ENCODE measurements at places on chromosomes 3 and 15. TPM values are rescaled to one million over a fixed set of nuclear protein-coding genes. Genes with fewer than 3 reads are reported as not detected.

GRCh38 chr3:156207802-156208685, 87.7 kb downstream of the KCNAB1 start:
- no peak for DNase-seq

GRCh38 chr3:173876476-173876875, 478.9 kb downstream of the NLGN1 start:
- no peak for DNase-seq

The TCTA gene
- polyA plus RNA-seq: 36.7 TPM

The EPHA3 gene
- polyA plus RNA-seq: 3.2 TPM

GRCh38 chr15:93294066-93294465, 205.1 kb upstream of the RGMA start:
- no peak for DNase-seq

DNA sequence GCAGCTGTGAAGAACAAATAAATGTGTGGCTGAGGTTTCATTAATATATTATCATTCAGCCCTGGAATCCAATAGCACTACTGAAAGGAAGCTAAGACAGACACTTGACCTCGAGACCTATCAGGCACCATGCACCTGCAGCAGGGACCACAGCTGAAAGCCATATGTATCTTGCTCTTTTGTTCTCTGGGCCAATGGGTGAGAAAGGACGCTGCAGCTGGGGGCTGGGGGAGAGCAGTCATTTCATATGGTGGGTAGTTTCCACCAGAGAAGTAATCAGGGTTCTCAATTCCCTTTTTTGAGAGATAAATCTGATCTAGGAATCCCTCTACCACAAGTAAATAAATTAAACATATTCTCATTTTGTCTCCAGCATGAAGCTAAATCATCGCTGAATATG, 225.6 kb upstream of the STRIT1 start:
- DNase-seq: no peak

- no peak for DNase-seq
These were observed 263.8 kb downstream of the FEZF2 start for GRCh38 chr3:62109534-62109933.

The ALDH1A2 gene
- polyA plus RNA-seq: 353 TPM

GRCh38 chr15:95439922-95440376, 890.6 kb upstream of the NR2F2 start:
- DNase-seq: no peak

The DPPA2 gene
- 0.93 TPM for polyA plus RNA-seq

The DHX36 gene
- polyA plus RNA-seq: 74.7 TPM

The TGM4 gene
- 0.03 TPM for polyA plus RNA-seq

The MME gene
- 376 TPM for polyA plus RNA-seq

- DNase-seq: no peak
These were observed 215.1 kb downstream of the MYRIP start for GRCh38 chr3:40024526-40024925.

DNA sequence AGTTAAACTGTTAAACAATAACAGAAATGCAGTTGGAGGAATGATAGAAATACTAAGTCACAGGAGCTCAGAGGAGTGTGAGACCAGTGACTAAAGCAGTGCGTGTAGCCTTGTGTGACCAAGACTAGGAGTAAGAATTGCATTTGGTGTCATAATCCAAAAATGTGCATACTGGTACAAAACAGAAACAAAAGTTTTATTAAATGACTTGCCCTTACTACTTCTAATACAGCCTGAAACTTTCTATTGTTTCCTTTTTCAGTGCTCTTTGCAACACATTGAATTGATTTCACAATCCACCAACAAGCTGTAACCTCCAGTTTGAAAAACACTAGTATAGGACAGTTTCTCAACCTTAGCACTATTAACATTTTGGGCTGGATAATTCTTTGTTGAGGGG, 17.1 kb downstream of the SNX1 start:
- no peak for DNase-seq

The PGBD4 gene
- polyA plus RNA-seq: 2.2 TPM

The GAP43 gene
- polyA plus RNA-seq: 1.9 TPM

The SI gene
- polyA plus RNA-seq: not detected

- no peak for DNase-seq
These were observed 396.2 kb upstream of the CDIN1 start for GRCh38 chr15:36183201-36183600.

- no peak for DNase-seq
These were observed 156.2 kb upstream of the UMPS start for GRCh38 chr3:124574012-124574411.

DNA sequence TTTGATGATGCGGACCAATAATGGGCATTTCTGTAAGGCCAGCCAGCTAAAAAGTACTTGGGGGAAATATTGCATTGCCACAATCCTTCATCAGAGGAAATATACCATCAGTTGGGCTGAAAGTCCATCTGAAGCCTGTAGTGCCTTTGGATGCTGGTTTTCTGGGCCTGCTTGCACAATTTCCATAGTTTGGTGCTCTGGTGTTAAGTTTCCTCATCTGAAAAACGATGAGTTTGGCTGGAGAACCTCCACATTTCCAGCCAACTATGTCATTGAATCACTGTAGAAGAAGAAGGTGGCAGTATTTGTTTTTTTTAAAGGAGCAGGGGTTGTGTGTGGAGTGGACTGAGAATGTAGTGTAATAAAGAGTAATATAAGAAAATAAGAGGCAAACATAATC, 10.1 kb downstream of the CCNB2 start:
- DNase-seq: no peak

DNA sequence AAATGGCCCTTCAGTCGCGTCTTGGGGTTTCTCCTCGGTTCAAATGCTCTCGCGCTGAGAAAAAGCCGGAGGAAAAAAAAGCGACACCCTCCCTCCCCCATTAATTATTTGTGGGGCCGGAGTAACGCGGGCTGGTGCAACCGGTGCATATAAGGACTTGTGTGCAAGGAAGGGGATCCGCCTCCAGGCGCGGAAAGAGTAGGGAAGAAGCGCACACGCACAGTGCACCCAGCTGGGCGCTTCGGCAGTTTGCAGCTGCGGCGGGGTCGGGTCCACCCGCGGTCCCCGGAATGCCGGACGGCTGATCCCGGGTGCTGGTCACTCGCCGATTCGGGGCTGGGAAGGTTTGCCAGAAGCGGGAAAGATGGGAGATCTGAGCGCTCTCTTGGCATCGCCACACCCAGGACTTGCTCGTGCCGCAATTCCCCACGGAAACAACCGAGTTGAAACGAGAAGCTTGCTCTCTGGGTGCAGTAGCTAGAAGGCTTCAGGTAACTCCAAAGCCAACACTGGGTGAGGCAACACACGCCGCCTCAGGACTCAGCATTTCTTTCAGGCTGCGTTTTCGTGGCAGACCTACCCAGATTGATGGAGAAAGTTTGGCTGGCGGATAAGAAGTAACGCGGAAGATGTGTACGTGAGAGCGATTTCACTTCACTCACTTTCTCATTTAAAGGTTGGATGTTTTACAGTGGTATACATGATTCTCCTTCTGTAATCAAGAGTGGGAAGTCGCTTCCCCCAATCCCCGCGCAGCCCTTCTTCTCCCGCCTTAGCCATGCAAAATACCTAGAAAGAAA, 720 bp upstream of the TNIK start:
- no peak for DNase-seq

GRCh38 chr3:65924762-65925161, 114.0 kb downstream of the MAGI1 start:
- DNase-seq: no peak

The LDHAL6B gene
- polyA plus RNA-seq: 0.45 TPM

DNA sequence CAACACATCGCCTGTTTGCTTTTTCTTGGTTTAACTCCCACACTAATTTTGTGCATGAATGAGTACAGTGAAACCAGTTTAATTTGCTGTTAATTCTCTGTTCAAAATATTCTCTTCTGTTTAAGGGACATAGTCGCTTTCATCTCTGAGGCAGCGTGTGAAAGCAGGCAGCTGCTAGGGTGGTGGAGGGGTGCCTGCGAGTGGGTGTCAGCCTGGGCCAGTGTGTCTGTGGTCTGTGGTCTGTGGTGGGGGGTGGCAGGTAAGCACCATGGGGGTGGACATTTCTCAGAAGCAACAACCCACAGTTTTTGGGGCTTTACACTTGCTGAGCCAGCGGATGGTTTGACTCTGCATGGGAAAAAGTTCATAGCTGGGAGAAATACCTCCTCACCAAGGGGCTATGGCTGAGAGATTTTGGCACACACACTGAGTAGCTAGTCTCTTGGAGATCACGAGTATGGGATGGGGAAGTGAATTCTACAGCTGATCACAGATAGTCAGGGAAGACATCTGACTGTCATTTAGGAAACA, 109.2 kb downstream of the EPHB1 start:
- no peak for DNase-seq

GRCh38 chr3:38564631-38565338, 68.6 kb downstream of the EXOG start:
- DNase-seq: no peak

The RBPMS2 gene
- 10.7 TPM for polyA plus RNA-seq

The EPHB3 gene
- polyA plus RNA-seq: 29.0 TPM

- no peak for DNase-seq
These were observed 469.6 kb upstream of the DPPA4 start for GRCh38 chr3:109806929-109807328.

The AHSG gene
- polyA plus RNA-seq: 2.2 TPM

DNA sequence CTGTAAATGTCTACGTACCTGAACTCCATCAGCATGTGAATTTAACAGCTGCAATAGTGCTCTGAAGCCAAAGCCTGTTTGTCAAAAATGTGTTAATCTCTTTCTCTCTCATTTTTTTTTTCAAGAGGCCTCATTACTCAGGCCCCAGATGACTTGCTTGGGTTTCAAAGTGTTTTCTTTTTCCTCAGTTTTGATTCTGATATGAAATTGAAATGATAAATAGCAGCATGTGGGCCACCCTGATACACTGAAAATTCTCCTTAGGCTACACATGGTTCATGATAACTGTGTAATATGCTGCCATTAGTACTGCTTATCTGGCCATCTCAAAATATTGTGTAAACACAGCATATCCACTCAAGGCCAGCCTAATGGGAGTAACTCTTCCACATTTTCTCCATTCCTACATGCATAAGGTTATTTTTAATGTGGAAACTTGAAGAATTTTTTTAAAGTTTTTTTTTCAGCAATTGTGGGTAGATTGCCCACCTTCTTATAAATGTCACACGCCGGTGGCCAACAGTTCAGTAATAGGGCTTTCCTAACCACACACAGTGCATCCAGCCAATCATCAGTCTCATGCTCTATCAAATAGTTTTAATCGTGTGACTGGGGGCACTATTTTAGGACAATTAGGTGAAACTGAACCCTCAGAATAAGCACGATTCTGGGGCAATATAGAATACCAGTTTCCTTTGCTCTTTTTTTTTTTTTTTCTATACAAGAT, 13.1 kb upstream of the DENND4A start:
- no peak for DNase-seq

GRCh38 chr15:60009124-60009960, 5.2 kb downstream of the FOXB1 start:
- DNase-seq: no peak

- DNase-seq: no peak
These were observed 380.7 kb upstream of the GOLIM4 start for GRCh38 chr3:168476360-168476980.

DNA sequence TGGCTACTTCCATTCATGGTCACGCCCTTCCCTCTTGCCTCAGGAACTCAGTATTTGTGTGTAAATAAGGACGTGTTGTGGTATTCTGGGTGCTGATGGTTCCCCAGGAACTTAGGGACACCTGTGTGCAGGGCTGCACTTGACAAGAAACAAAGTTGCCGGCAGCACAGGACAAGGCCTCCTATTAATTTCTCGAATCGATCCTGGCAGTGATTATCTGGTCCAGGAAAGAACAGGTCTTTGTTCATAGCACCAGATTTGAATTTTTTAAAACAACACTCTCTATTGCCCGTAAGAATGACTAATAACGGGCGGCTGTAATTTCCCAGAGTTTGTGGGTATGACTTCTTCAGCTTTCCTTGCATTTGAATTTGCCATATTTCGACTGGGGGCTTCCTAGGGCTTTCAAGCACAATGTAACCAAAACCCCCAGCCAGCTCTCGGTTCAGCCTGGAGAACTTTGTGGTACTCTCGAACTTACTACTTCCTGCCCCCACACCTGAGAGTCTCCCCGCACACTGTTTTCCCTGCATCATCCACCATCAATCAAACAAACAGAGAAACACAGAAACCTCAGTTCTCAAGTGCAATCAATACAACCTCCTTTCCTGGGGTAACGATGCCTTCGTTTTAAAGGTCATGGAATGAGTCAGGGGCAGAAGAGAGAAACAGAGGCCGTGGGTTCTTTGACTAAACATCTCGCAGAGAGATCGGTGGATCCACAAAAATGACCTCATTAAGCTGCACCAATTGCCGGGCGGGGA, 241.7 kb upstream of the ICE2 start:
- DNase-seq: no peak

- DNase-seq: no peak
These were observed 142.0 kb downstream of the NAALADL2 start for GRCh38 chr3:175001091-175001490.

GRCh38 chr15:51652084-51652668, 29.1 kb upstream of the SCG3 start:
- DNase-seq: no peak

GRCh38 chr3:37453393-37454389, 279.3 kb upstream of the LRRFIP2 start:
- DNase-seq: no peak

DNA sequence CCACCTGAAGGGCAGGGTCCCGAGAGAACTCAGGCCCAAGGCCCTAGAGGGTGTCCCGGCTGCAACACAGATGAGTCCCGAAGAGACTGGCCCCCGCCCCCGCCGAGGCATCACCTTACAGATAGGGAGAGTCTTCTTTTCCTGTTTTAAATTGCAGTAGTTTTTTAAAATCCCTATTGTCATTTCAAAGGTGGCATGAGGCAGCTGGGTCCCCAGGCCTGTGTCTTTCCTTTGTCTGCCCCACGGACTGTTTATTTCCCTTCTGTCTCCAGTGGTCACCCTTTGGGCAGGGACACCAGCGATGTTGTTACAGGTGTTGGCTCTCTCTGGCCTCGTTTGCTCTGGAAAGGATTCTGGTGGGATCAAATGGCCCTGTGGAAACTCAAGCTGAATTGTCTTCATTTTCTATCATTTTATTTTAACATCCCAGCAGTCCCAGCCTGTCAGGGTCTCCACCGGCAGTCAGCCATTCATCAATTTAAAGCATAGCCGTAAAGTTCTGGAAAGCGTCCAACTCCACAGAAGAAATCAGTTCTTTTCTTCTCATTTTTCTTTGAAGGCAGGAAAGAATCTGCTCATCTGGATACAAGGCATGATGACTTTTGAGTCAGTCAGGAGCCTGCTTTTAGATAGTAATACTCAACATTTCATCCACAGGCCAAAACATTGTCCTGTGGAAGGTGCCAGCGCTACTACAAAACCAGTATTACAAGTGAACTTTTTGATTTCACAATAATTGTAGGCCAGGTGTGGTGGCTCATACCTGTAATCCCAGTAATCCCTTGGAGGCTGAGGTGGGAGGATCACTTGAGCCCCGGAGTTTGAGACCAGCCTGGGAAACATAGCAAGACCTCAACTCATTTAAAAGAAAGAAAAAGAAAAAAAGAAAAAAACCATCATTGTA, 96.2 kb downstream of the HES1 start:
- DNase-seq: no peak

The ZCWPW2 gene
- 1.7 TPM for polyA plus RNA-seq

The SLC28A1 gene
- polyA plus RNA-seq: 10.3 TPM

GRCh38 chr15:100986158-100986896, 67.2 kb downstream of the LRRK1 start:
- DNase-seq: no peak

GRCh38 chr3:24006-24405, 172.6 kb upstream of the CHL1 start:
- DNase-seq: no peak

- no peak for DNase-seq
These were observed 24.2 kb downstream of the NBEAL2 start for GRCh38 chr3:47003461-47004368.

The SSUH2 gene
- 4.9 TPM for polyA plus RNA-seq

- DNase-seq: no peak
These were observed 209.5 kb downstream of the SOX2 start for GRCh38 chr3:181921220-181921619.

All from renal cortex interstitium (tissue), 15 donors.